ENCODE measurements at places on chromosomes 12 and 14.

- no peak for DNase-seq
These were observed 84.9 kb downstream of the WSCD2 start for GRCh38 chr12:108213871-108214445.

DNA sequence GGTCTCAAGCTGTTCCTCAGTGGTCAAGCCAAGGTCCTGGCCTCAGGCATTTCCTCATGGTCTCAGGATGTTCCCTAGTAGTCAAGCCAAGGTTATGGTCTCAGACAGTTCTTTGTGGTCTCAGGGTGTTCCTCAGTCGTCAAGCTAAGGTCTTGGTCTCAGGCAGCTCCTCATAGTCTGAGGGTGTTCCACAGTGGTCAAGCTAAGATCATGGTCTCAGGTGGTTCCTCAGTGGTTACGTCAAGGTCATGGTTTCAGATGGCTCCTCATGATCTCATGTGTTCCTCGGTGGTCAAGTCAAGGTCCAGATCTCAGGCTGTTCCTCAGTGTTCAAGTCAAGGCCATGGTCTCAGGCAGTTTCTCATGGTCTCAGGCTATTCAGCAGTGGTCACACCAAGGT lies 540.1 kb downstream of the VRK1 start:
- no peak for DNase-seq

DNA sequence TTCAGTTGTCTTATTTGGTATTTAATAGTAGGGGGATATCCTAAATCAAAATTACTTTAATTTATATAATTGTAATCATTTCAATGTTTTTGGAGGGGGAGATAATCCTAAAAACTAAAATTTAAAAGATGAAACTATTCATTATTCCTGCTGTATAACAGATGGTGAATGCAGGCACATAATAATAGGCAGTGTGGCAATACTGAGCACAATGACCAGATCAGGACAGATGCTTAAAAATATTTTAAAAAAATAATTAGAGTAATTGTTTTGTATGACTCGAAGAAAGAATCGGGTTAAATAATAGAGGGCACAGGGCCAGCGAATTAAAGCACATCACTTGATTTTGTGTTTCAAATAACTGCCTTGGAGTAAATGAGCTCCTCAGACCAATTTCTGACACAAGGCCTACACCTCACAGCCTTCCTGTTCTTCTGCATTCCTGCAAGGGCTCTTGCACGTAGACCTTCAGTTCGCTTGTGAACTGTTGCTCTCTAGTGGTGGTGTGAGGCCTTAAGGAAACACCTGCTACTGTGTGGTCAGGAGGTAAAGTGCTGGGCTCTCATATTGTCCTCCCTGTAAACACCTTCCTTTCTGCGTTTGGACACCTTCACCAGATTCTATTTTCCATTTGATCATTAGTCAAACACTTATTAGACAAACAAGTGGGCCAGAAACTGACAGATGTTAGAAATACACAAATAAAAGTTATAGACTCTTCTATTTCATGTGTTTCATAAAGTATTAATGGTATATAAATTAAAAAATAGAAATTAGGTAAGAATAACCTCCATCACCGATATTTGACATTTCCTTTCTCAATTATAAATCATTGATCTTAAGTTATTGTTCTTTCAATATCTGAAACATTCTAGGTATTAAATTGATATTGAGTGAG lies 29.3 kb upstream of the KLRF1 start:
- DNase-seq: no peak

- no peak for DNase-seq
These were observed 85.9 kb downstream of the PTGER2 start for GRCh38 chr14:52399921-52400595.

DNA sequence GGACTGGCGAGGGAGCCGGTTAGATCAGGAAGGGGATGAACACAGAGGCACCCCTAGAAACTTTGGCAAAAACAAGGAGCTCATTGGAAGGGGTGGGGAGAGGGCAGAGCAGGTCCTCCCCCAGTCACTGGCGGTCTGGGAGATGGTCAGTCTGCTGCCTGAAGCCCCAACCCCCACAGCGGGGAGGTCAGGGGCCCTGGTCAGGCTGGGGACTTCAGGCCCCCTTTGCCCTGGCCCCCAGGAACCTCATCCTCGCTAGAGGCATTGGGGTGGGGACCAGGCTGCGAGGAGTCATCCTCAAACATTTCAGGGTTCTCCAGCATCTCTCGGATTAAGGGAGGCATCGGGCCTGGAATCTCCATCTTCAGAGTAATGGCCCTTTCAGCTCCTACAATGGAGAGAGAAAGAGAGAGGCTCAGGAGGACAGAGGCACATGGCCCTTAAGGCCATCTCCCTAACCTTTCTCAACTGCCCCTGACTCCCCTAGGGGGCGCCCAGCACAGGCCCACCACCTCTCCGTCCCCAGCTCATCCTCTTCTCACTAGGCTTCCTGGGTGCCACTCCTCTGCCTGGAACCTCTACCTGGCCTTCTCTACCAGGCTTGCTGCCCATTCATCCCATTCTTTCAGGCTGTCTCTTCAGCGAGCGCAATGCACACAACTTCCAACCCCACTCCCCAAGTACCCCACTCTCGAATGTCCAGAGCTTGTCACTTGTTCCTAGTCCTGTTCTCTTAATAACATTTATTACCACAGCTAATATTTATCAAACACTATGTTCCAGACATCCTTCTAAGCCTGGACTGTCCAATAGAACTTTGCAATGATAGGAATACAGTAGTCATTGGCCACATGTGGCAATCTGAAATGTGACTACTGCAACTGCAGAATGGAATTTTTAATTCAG lies 4.7 kb upstream of the ITGB7 start:
- DNase-seq: no peak

GRCh38 chr14:104085032-104085888 lies at the start of gene ASPG:
Gene ASPG, plus strand, starts transcription at chr14:104085700. Its CDS starts 71 bp downstream, at chr14:104085771.
- peak; percentile 93 for DNase-seq

DNA sequence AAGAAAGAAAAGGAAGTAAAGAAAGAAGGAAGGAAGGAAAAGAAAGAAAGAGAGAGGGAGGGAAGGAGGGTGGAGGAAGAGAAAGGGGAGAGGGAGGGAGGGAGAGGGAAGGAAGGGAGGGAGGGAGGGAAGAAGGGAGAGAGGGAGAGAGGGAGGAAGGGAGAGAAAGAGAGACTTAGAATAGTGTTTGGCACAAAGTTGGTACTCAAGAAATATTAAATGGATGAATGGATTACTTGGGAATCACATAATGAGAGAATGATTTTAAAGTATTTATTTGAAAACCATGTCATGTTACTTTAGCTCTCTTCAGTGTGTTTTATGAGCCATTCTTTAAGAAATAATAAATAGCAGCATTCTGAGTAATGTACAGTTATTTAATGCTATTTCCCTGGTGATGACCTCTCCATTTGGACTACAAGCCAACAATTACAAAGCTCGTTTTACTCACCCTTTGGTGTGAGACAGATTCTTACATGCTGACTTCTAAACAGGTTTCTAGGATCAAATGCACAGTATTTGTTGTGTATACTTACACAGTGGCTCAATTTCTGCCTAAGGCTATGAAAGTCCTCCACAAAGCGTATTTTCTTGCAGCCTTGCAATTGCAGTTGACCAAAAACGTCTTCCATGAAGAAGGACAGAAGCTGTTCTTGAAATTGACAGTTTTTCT lies 861 bp downstream of the IL26 start:
- DNase-seq: no peak
